ENCODE measurements at places on chromosomes 5 and 9. TPM values are rescaled to one million over a fixed set of nuclear protein-coding genes. Genes with fewer than 3 reads are reported as not detected.

The HK3 gene
- 0.15 TPM for total RNA-seq

The ANKRD31 gene
- 0.46 TPM for total RNA-seq

The PPP3R2 gene
- not detected for total RNA-seq

The C9 gene
- not detected for total RNA-seq

The C5orf52 gene
- not detected for total RNA-seq

The OCLN gene
- 1.8 TPM for total RNA-seq

The SPARC gene
- total RNA-seq, result 3,137 TPM

The ELAVL2 gene
- 289 TPM for total RNA-seq

The PRRX2 gene
- 0.14 TPM for total RNA-seq

The NTNG2 gene
- total RNA-seq, result 0.66 TPM

The CMYA5 gene
- 1.1 TPM for total RNA-seq

The TAF11L10 gene
- 4.0 TPM for total RNA-seq

The FOXD1 gene
- 3.9 TPM for total RNA-seq

The EGR1 gene
- total RNA-seq, result 2.4 TPM

The RPL35 gene
- total RNA-seq, result 3,360 TPM

The GCNT4 gene
- total RNA-seq, result 2.9 TPM

The ARHGEF39 gene
- total RNA-seq, result 1.4 TPM

The RHOBTB3 gene
- total RNA-seq, result 52.5 TPM

The GFI1B gene
- 1.0 TPM for total RNA-seq

The PCDHGA2 gene
- total RNA-seq, result 0.16 TPM

The FOXI1 gene
- 0.58 TPM for total RNA-seq

The ACTBL2 gene
- 0.11 TPM for total RNA-seq

The SPOCK1 gene
- 46.6 TPM for total RNA-seq

The SPAG8 gene
- 0.43 TPM for total RNA-seq

The CD72 gene
- 0.56 TPM for total RNA-seq

The SMARCA2 gene
- 38.4 TPM for total RNA-seq

The ANKDD1B gene
- total RNA-seq, result 1.1 TPM

The STARD4 gene
- 35.1 TPM for total RNA-seq

The PITX1 gene
- total RNA-seq, result 0.25 TPM

The ADAMTS6 gene
- 4.2 TPM for total RNA-seq

The SLC23A1 gene
- 0.76 TPM for total RNA-seq

The IFNB1 gene
- not detected for total RNA-seq

The IFNA13 gene
- not detected for total RNA-seq

The ST8SIA4 gene
- total RNA-seq, result 44.7 TPM

The ARL10 gene
- total RNA-seq, result 15.8 TPM

The ZNF454 gene
- total RNA-seq, result 2.5 TPM

The STK32A gene
- total RNA-seq, result 18.2 TPM

The SHISAL2B gene
- not detected for total RNA-seq

The TNFSF8 gene
- total RNA-seq, result not detected

The SV2C gene
- total RNA-seq, result 0.20 TPM

The PCDHB3 gene
- total RNA-seq, result 4.8 TPM

The GNPDA1 gene
- 32.0 TPM for total RNA-seq

The PCDHGA12 gene
- total RNA-seq, result 3.2 TPM

The F12 gene
- total RNA-seq, result 0.68 TPM

The FYB1 gene
- 16.7 TPM for total RNA-seq

The ZNF300 gene
- total RNA-seq, result 10.4 TPM

All from motor neuron (in vitro differentiated cells).